ENCODE measurements at places on chromosomes 1 and 21. TPM values are rescaled to one million over a fixed set of nuclear protein-coding genes. Genes with fewer than 3 reads are reported as not detected.

DNA sequence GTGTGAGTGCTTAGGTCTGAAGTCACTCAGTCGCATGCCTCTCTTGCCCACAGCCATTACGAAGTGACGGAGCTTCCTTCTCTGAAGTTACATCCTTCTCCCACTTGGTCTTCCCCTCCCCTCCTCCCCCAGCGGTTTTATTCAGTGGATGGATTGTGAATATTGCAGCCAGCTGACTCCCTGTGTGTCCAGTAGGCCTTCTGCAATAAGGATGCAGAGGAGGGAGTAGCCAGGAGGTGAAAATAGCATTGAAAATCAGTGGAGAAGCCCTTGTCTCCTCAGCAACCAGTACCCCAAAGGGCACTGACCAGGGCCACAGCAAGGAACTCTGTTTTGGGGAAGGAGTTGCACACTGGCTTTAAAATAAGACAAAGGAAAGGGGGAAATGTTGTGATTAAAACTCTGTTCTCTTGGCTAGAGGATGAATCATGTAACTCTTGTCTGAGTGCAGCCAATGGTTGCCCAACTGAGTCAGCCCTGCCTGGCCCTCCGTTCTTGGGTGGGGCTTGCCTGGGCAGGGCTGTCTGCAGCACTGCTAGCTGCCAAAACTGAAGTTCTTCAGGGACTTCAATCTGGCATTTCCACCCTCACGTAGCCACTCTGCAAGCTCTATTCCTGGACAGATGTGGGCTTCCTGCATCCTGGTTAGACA lies 4.3 kb downstream of the S100A10 start:
- peaks cover 70% of the 10 kb centered on the region for H3K4me1 ChIP-seq
- peaks cover 4% of the 10 kb centered on the region for H3K27me3 ChIP-seq
- no peaks in the 10 kb centered on the region for H3K36me3 ChIP-seq
- H3K4me3 ChIP-seq: no peak overlapping the region
- no peak for DNase-seq
- no peak overlapping the region for H3K27ac ChIP-seq

DNA sequence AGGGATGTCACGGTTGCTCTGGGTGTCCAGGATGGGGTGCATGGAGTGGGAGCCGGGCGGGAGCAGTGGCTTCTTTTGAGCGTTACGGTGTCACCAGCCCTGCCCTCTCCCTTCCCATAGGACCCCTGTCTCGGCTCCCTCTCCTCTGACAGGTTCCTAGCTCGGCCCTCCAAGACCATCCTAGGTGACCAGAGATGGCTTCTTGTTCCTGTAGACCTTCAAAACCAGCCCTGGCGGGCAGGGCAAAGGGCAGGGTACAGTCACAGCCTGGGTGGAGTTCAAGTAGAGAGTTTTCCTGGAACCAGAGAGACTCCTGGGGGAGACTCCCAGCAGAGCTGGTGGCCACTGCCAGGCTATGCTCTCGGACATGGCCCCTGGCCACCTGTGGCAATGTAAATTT lies 345.6 kb upstream of the AJAP1 start:
- no peaks in the 10 kb centered on the region for H3K36me3 ChIP-seq
- no peak for DNase-seq
- H3K27ac ChIP-seq: no peak overlapping the region
- H3K4me3 ChIP-seq: no peak overlapping the region
- H3K27me3 ChIP-seq: no peaks in the 10 kb centered on the region

DNA sequence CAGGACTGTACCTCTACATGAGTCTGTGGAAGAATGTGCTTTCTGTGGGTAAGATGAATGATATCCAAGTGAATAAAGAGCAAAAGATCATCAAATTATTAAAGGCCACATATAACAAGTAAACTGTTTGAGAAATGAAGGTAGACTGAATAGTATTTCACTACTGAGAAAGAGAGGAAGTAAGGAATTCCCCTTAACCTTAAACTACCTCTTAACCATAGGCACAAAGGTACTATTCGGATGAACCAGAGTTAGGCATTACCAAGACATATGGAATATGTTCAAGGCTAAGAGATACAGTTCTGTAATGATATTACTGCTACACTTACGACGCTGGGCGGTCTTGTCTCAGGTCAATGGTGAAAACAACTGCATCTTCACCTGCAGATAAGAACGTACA lies 25.5 kb downstream of the DCAF8 start:
- H3K4me3 ChIP-seq: no peak overlapping the region
- no peak overlapping the region for H3K27ac ChIP-seq

- no peak overlapping the region for H3K27ac ChIP-seq
- DNase-seq: no peak
- H3K36me3 ChIP-seq: no peaks in the 10 kb centered on the region
- no peak overlapping the region for H3K4me3 ChIP-seq
- H3K4me1 ChIP-seq: no peaks in the 10 kb centered on the region
These were observed 36.2 kb upstream of the EFCAB14 start for GRCh38 chr1:46755121-46755520.

The ERO1B gene
- 2.0 TPM for polyA plus RNA-seq

The USH2A gene
- polyA plus RNA-seq: not detected

DNA sequence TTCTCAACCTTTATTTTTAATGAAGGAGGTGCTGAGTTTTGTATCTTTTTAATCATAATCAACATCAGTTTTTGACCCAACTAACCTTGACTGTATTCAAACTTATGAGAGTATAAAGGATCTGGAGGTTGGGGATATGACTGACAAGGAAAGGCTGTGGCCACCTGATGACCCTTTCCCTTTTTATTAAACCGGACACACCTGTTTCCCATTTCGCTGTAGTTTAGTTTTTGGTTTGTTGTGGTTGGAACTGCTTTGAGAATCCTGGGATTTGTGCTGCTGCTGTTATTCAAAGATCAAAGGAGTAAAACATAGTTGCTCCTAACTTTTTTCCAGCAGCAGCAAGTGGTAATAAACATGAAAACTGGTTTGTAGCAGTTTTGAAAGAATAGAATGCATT lies 12.4 kb downstream of the PRPF38A start:
- no peak overlapping the region for H3K4me3 ChIP-seq
- no peak overlapping the region for H3K27ac ChIP-seq
- DNase-seq: no peak
- peaks cover 2% of the 10 kb centered on the region for H3K27me3 ChIP-seq

GRCh38 chr1:183514235-183514634 lies 41.9 kb downstream of the SMG7 start:
- peak overlapping the region; percentile 19 for H3K27ac ChIP-seq
- H3K4me3 ChIP-seq: no peak overlapping the region
- no peaks in the 10 kb centered on the region for H3K36me3 ChIP-seq
- no peak for DNase-seq

The CA6 gene
- not detected for polyA plus RNA-seq

The CFHR2 gene
- not detected for polyA plus RNA-seq

The SLAMF9 gene
- polyA plus RNA-seq: not detected

DNA sequence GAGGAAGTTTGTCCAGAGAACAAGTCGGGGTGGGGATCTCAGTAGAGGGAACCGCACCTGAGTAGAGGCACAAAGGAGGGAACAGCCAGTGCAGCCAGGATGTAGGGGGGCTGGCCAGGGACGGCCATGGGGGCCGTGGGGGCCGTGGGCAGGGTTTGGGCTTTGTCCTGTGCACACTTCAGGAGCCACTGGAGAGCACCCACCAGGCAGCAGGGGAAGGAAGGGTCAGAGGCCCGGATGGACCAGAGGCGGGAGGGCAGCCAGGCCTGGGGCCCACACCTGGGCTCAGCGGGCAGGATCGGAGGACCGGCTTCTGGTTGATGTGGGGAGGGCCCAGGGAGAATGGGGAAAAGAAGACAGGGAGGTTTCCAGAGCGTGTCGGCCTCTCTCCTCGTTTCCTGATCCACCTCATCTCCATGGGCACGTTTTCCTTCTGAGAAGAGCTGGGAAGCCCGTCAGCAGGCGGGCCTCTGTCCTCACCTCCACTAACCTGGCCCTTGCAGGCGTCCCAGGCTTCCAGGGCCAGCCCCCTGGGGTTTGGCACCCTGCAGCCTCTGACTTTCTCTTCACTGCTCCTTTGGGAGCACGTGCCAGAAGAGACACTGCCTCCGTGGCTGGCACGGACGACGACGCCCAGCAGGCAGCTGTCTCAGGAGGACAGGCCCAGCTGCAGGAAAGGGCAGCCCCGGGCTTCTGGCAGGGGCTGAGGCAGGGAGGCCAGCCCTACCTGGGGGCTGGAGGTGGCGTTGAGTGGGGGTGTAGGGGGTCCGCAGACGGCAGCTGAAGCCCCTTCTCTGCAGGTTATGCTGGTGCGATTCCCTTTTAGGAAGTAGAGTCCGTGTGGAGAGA lies 16.8 kb upstream of the PDXK start:
- peaks cover 3% of the 10 kb centered on the region for H3K27me3 ChIP-seq
- H3K4me1 ChIP-seq: peaks cover 16% of the 10 kb centered on the region
- no peak for DNase-seq
- peak overlapping the region; percentile 72 for H3K4me3 ChIP-seq
- H3K36me3 ChIP-seq: no peaks in the 10 kb centered on the region
- peak overlapping the region; percentile 81 for H3K27ac ChIP-seq

DNA sequence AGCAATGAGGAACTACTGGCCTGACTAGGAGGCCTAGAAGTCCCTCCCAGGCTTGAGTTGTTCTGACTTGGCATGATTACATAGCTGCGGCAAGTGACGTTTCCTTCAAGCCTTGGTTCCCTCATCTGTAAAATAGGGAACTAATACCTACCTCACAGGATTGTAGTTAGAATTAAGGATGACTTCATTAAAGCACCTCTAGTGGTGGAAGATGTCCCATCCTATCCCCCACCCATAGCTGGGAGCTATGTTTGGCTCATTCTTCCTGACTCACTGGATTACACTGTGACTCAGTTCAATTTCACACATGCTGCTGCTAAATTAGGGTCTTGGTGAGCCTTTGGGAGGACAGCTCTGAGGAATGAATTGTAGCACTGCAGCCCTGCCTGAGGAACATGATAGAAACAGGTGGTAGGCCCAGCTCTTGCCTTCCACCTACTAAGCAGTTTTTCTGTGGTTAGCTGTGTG lies 6.0 kb upstream of the SHISA4 start:
- no peak for DNase-seq
- no peak overlapping the region for H3K4me3 ChIP-seq
- peaks cover 6% of the 10 kb centered on the region for H3K27me3 ChIP-seq
- H3K27ac ChIP-seq: no peak overlapping the region
- H3K36me3 ChIP-seq: no peaks in the 10 kb centered on the region
- H3K4me1 ChIP-seq: no peaks in the 10 kb centered on the region

The SPRR3 gene
- polyA plus RNA-seq: not detected

DNA sequence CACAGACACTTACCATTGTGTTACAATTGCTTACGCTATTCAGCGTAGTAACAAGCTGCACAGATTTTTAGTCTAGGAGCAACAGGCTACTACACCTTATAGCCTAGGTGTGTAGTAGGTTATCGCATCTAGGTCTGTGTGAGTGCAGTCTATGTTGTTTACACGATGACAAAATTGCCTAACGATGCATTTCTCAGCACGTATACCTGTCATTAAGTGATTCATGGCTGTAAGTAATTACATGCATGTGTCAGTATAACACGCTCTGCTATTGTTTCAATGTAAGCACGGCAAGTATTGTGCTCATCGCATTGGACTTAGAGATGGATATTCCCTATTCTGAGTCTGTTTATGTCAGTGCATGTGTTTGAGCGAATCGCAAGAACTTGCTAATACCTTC lies 15.7 kb upstream of the ZBTB18 start:
- no peaks in the 10 kb centered on the region for H3K27me3 ChIP-seq
- DNase-seq: no peak
- no peaks in the 10 kb centered on the region for H3K4me1 ChIP-seq
- H3K27ac ChIP-seq: no peak overlapping the region

The CD5L gene
- not detected for polyA plus RNA-seq

GRCh38 chr21:35508139-35508888 lies 459.2 kb upstream of the RUNX1 start:
- DNase-seq: no peak
- H3K27ac ChIP-seq: no peak overlapping the region
- peaks cover 18% of the 10 kb centered on the region for H3K27me3 ChIP-seq
- H3K4me3 ChIP-seq: no peak overlapping the region

- no peak overlapping the region for H3K27ac ChIP-seq
- no peak for DNase-seq
- no peak overlapping the region for H3K4me3 ChIP-seq
- no peaks in the 10 kb centered on the region for H3K27me3 ChIP-seq
These were observed 29.0 kb downstream of the PTPRF start for GRCh38 chr1:43559714-43560113.

- no peak overlapping the region for H3K4me3 ChIP-seq
- H3K27me3 ChIP-seq: no peaks in the 10 kb centered on the region
- DNase-seq: no peak
- H3K4me1 ChIP-seq: no peaks in the 10 kb centered on the region
These were observed 89.4 kb downstream of the OMA1 start for GRCh38 chr1:58457023-58457635.

GRCh38 chr1:241406421-241406820 lies 49.4 kb upstream of the RGS7 start:
- DNase-seq: no peak
- H3K27me3 ChIP-seq: no peaks in the 10 kb centered on the region
- H3K36me3 ChIP-seq: no peaks in the 10 kb centered on the region
- no peak overlapping the region for H3K27ac ChIP-seq
- H3K4me3 ChIP-seq: no peak overlapping the region

DNA sequence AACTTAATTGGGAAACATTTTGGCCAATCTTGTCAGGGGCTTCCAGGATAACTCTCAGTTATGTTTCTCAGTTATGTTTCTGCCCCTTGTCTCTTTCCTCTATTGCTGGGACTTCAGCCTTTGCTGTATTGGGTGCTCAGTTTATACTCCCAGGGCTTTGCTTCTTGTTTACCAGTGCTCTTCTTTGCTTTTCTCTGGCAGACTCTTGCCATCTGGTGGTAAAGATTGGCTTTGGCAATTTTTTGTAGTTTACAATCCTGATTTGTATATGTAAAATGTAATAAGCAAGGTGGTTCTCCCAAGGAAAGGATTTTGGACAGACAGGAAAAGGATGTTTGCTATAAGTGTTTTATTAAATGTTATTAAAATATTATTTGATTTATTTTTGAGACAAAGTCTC lies 37.9 kb downstream of the FABP3 start:
- no peak overlapping the region for H3K4me3 ChIP-seq
- DNase-seq: peak; percentile 40
- H3K27ac ChIP-seq: no peak overlapping the region
- H3K27me3 ChIP-seq: no peaks in the 10 kb centered on the region
- peaks cover 12% of the 10 kb centered on the region for H3K36me3 ChIP-seq

DNA sequence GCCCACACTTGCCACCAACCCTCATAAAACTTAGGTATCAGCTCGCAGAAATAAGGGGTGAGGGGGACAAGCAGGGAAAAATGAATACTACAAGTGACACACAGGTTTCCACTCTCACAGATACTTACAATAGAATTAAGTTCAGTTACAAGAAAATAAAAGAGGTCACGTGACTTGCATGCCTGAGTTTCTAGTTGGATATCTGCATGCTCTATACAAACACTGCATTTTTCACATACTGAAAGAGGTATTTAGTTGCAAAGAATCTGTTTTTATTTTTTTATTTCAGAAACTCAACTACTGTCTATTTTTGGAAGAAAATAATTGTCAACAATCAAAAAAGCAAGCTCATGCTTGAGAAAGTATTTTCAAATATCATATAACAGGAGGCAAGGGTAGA lies 43.5 kb downstream of the DPYD start:
- H3K36me3 ChIP-seq: peaks cover 15% of the 10 kb centered on the region
- peaks cover 2% of the 10 kb centered on the region for H3K4me1 ChIP-seq
- no peak overlapping the region for H3K27ac ChIP-seq

The CSRP1 gene
- 72.9 TPM for polyA plus RNA-seq

GRCh38 chr1:226887006-226887405 lies 16.6 kb downstream of the PSEN2 start:
- peaks cover 43% of the 10 kb centered on the region for H3K4me1 ChIP-seq

The KCNJ10 gene
- not detected for polyA plus RNA-seq

The MYBPH gene
- not detected for polyA plus RNA-seq

The DEDD gene
- 42.2 TPM for polyA plus RNA-seq

- no peaks in the 10 kb centered on the region for H3K27me3 ChIP-seq
- peaks cover 23% of the 10 kb centered on the region for H3K4me1 ChIP-seq
- no peak overlapping the region for H3K27ac ChIP-seq
These were observed 218.5 kb downstream of the DISC1 start for GRCh38 chr1:231844986-231845502.
